A549 treated with AZD2906 at 1 μM for 4 hours (cell line): ENCODE measurements at places on chromosomes 2 and 18. TPM values are rescaled to one million over a fixed set of nuclear protein-coding genes. Genes with fewer than 3 reads are reported as not detected.

SERPINB12 gene
- total RNA-seq = not detected in 5 replicates

AQP12B gene
- total RNA-seq = not detected in 5 replicates

PRKAG3 gene
- not detected in 5 replicates for total RNA-seq

DSG4 gene
- not detected in 5 replicates for total RNA-seq

CABYR gene
- total RNA-seq = 13.5 to 19.7 TPM (median 14.1 TPM) in 5 replicates

STAM2 gene
- 6.0 to 10.8 TPM (median 8.1 TPM) in 5 replicates for total RNA-seq

GAREM1 gene
- total RNA-seq = 5.1 to 5.8 TPM (median 5.5 TPM) in 5 replicates

IL1A gene
- total RNA-seq = 0.14 to 0.31 TPM (median 0.24 TPM) in 5 replicates

DSG3 gene
- total RNA-seq = 0.01 to 0.02 TPM (median 0.02 TPM) in 5 replicates

PPP1R1C gene
- total RNA-seq = 1.3 to 2.1 TPM (median 1.6 TPM) in 5 replicates

IL1B gene
- total RNA-seq = 0.07 to 0.21 TPM (median 0.14 TPM) in 5 replicates

IL36A gene
- total RNA-seq = not detected in 5 replicates

SOX11 gene
- total RNA-seq = not detected in 5 replicates

KDSR gene
- 35.1 to 40.0 TPM (median 39.1 TPM) in 5 replicates for total RNA-seq

HOXD3 gene
- total RNA-seq = 0.06 to 0.16 TPM (median 0.09 TPM) in 5 replicates

CENPA gene
- total RNA-seq = 46.5 to 51.7 TPM (median 50.2 TPM) in 5 replicates

CFC1 gene
- 0.11 TPM in 1 of 5 replicates, not detected in the others for total RNA-seq
